Stimulated activated CD8-positive, alpha-beta memory T cell treated with anti-CD3 and anti-CD28 coated beads, Interleukin-15, amount 100 ng/mL, for 4 hours (primary cell): ENCODE measurements at places on chromosomes 5 and 9.

- no peak for DNase-seq
Measured at GRCh38 chr5:180791611-180792213, 10.9 kb downstream of the MGAT1 start.

GRCh38 chr5:145903113-145903512 lies 30.3 kb upstream of the GRXCR2 start:
- DNase-seq: no peak

GRCh38 chr5:22053195-22053594 lies 799.9 kb downstream of the CDH12 start:
- DNase-seq: no peak

GRCh38 chr9:107541523-107541922 lies 52.0 kb upstream of the KLF4 start:
- DNase-seq: no peak

GRCh38 chr5:11468334-11469039 lies 435.8 kb downstream of the CTNND2 start:
- no peak for DNase-seq

GRCh38 chr9:77892171-77892570 lies 139.4 kb downstream of the GNAQ start:
- DNase-seq: no peak

- DNase-seq: no peak
Measured at GRCh38 chr9:128862401-128862851, 19.3 kb downstream of the KYAT1 start.

DNA sequence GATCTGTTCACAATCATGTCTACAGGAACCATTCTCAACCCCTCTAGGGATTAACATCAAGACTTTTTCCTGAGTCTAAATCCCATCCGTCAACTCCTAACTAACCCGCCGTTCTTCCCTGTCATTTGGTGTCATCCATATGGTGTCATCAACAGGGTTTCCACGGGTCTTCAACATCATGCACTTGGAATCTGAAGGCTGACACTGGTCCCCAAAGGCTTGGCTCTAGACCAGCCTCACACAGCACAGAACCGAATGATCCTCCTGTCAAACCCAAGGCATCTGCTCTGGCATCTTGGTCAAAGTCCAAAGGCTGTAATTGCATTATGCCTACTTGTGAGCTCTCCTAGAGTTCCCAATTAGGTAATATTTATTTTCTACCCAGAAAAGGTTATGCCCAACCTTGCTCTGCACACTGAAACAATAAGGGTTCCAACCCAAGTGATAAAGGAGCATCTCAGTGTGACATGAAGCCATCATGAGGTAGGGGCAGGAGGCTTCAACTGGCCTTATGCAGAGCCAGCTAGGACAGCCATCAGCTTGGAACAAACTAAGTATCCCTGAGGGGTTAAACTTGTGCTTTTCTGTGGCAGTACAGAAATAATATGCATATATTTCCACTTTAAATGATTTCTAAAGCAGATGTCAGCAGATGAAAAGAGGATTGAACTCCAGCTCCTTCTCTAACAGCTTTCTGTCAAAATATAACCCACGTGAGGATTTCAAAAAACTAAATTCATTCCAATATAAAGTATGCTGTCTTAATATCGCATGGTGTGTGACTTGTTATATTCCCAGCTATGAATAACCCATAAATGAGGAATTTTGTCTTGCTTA lies 13.9 kb downstream of the ENC1 start:
- DNase-seq: no peak

DNA sequence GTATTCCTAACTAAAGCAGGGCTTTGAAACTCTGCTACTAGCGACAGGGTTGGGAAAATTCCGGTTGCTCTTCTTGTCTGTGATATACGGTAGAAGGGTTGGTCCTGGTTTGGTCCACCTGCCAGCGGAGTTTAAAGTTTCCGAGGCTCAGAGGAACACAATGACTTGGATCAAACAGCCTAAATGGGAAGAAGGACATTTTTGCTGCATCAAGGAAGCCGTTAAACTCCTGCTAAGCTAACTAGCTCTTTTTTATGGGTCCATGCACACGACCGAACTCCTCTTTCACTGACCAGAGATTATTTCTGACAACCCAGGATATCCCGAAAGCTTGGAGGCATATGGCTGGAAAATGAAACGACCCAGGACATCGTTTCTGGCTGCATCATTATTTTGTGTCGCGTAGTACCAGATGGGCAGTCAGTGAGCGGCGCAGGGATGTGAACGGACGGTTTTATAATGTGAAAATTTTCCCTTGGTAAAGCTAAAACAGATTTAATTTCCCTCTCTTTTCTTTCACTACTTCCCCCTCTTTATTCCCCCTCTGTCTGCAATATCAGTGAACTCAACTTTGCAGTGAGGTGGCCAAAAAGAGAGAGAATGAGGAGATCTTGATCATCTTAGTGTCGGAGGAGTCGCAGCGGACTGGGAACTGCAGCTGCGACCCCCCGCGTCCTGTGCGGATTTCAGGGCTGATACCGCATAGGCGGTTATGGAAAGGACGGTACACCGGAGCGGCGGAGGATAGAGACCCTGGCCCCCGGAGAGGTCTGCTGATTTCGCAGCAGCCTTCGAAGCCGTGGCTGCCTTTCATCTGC lies at the start of gene LURAP1L:
LURAP1L (plus strand) TSS at position 160 of the 818 bp plus-strand sequence. CDS start 696 bp downstream, outside the sequence.
- DNase-seq: no peak

- no peak for DNase-seq
Measured at GRCh38 chr5:96142786-96143434, 181.3 kb upstream of the ELL2 start.

GRCh38 chr5:121937762-121938161 lies 24.0 kb upstream of the SRFBP1 start:
- DNase-seq: no peak

DNA sequence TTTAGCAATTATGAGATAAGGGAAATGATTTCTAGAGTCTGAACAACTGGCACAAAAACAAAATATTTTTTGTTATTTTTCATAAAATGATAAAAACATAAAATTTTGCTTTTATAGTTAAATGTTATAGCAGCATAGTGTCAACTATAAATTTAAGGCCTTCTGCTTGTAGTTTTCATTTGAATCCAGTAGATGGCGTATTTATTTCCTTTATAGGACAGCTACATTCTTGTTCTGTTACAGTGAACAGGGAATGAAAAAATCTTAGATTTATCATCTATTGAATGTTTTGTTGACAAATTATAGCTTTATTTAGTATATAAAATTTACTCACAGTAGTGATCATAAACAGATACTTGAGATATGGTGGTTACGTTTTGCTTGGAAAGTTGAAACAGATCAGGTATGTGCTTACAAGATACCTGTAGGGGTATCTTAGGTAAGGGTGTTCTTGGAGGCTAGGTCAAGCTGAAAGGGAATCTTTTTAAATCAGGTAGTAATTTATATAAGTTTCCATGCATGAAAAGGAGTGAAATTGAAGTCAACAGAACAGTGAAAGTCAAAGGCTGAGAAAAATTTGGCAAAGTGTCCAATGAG lies 239.3 kb upstream of the GRIN3A start:
- no peak for DNase-seq

GRCh38 chr9:2093920-2094597 lies 78.9 kb downstream of the SMARCA2 start:
- no peak for DNase-seq

GRCh38 chr5:58452566-58453258 lies 7.2 kb downstream of the PLK2 start:
- DNase-seq: no peak

DNA sequence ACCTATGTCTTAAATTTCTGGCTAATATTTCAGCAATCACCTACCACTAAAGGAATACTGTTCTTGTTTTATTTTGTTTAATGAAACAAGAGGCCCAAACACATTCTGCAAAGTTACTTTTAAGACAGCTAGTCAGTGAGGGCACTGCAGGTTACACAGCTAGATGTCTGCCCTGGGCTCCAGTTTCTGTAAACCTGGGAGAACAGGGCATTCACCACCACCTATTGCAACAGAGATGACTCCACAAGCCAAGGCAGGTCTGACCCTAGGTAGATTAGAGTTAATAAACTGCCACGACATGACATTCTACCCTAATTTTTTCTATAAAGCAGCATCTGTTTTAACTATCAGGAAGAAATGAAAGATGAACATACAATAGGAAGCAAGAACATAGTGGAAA lies 90.8 kb downstream of the SLF1 start:
- no peak for DNase-seq

GRCh38 chr5:58015175-58015574 lies 444.7 kb downstream of the PLK2 start:
- no peak for DNase-seq

- DNase-seq: peak; percentile 27
Measured at GRCh38 chr5:150411245-150411979, 1.3 kb downstream of the CD74 start.

DNA sequence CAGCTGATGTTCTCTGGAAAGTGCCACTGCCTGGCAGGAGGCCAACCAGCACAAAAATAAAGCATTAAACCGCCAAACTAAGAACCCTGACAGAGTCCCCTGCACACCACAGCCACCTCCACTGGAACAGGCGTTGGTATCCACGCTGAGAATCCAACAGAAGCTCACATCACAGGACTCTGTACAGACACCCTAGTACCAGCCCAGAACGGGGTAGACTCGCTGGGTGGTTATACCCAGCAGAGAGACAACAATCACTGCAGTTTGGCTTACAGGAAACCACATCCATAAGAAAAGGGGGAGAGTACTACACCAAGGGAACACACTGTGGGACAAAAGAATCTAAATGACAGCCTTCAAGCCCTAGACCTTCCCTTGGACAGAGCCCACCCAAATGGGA lies 15.0 kb upstream of the POU5F2 start:
- DNase-seq: no peak

- DNase-seq: no peak
Measured at GRCh38 chr5:147904110-147904509, 2.2 kb downstream of the C5orf46 start.

DNA sequence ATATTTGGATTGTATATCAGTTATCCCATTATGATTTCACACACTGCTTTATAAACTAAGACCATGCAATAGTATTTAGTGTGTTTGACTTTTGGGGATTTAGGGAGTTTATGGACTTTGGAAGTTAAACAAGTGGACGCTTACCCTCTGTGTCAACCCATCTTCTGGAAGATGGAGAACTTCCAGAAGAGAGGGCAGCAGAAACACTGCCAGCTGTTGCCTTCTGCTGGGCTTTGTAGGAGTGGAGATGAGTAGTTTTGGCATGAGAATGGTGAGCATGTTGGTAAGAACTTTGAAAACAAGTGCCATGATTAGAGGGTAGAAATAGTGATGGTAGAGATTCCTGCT lies 2.2 kb downstream of the DNAJC25 start:
- DNase-seq: no peak

DNA sequence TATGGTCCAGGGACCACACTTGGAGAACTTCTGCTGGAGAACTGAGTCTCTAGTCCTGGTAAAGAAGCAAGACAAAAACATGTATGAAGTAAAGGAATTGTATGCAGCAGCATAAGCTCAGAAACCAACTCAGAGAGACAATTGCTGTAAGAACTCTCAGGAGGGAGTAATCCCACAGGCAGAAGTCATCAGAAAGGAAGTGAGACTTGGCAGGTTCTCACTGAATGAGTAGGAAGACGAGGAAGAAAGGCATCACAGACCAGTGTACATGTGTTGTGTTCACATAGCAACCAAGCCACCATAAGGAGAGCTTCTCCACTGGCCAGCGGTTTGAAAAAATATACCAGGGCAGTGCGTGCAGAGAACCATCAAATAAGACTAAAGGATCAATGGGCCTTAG lies 57.9 kb upstream of the FST start:
- DNase-seq: no peak

GRCh38 chr5:97453263-97453662 lies 270.2 kb upstream of the RIOK2 start:
- DNase-seq: no peak

- DNase-seq: no peak
Measured at GRCh38 chr5:78566747-78567425, 81.7 kb downstream of the LHFPL2 start.

GRCh38 chr5:37667846-37668245 lies 172.0 kb downstream of the GDNF start:
- no peak for DNase-seq

- DNase-seq: no peak
Measured at GRCh38 chr9:118362596-118362995, 658.4 kb downstream of the TLR4 start.

- DNase-seq: no peak
Measured at GRCh38 chr5:151469386-151469785, 22.0 kb downstream of the SLC36A1 start.

DNA sequence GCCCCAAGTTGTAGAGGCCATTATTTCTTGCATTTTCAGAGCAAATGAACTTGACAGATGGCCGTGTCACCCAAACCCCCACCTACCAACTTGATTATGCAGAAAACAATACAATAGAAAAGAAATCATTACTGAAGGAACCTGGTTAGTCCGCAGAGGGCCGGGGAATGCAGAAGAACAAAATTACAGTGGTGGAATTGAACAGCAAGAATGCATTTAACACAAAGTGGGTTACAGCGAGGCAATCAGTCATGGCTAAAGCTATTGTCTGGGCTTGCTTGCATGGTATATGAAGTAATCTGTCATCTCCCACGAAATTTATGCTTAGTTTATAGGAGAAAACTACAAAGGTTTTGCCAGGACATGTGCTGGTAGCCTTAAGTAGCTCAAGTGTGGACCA lies 238.3 kb upstream of the IRX1 start:
- DNase-seq: no peak

- DNase-seq: no peak
Measured at GRCh38 chr5:156920861-156921431, 42.1 kb downstream of the TIMD4 start.

DNA sequence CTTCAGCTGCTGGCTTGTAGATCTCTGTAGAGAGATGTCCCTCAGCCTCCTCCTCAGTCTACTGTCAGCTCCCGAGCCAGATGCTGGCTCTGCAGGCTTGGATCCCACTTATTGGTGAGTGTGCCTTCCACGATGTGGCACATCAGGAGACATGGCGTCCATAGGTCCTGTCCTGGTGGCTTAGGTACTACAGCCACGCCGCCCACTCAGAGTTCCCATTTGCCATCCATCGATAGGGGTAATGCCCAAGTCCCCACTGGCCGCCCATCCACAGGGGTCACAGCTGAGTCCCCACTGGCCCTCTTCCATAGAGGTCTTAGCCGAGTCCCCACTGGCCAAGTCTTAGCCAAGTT lies 17.3 kb downstream of the EXOC3 start:
- DNase-seq: no peak

DNA sequence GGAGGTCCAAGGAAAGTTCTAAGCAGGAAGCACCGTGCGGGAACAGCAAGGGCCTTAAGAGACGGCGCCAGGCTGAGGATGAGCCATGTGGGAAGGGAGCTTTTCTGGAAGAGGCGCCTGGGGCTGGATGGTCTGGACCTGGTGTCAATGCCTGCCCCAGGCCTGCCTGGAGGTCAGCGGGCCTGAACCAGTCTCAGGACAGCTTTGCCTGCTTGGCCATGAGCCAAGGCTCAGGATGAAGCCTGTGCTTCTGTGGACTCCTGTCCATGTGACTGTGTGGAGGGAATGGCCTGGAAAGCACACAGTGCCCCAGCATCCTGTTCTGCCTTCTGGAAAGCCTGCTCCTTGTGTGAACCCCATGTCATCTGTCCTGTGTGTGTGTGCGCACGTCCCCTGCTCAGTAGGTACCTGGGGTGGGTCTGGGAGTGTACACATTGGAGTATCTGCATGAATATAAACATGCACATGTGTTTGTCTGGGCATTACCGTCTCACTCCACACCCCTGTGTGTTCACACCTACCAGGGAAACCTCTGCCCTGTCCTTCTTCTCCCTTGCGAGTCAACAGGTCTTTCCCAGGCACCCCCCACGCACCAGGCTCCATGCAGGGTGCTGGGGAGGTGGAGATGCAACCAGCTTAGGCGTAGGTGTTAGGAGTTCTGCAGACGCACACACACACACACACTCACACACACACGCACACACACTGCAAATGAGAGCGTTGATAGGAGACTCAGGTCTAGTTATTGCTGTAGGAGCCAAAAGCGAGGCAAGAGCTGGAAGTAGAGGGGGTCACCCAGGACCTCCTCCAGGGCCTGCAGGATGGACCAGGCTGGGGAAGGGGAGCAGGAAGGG lies 24.8 kb downstream of the DAB2IP start:
- DNase-seq: no peak
